Left renal cortex interstitium (tissue), 4 donors: ENCODE measurements at places on chromosomes 4 and X. TPM values are rescaled to one million over a fixed set of nuclear protein-coding genes. Genes with fewer than 3 reads are reported as not detected.

- no peak for DNase-seq
Observed at GRCh38 chr4:95984081-95984480, 144.2 kb downstream of the PDHA2 start.

DNA sequence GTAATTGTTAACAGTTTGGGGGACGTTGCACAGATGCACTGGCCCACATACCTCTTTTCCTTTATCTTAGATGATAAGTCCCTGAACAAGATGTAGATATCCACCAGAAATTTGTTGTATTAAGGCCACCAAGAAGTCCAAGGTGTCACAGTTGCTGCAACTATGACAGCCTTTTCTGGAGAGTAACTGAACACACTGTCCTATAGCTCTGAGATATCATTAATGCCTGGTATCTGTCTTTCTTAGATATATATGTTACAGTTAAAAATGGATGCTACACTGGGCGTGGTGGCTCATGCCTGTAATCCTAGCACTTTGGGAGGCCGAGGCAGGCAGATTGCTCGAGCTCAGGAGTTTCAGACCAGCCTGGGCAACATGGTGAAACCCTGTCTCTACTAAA, 77.8 kb upstream of the PRDX4 start:
- DNase-seq = no peak

GRCh38 chr4:94453391-94453963, 1.7 kb downstream of the PDLIM5 start:
- no peak for DNase-seq

GRCh38 chr4:108393890-108394472, 225.2 kb upstream of the LEF1 start:
- DNase-seq = no peak

DNA sequence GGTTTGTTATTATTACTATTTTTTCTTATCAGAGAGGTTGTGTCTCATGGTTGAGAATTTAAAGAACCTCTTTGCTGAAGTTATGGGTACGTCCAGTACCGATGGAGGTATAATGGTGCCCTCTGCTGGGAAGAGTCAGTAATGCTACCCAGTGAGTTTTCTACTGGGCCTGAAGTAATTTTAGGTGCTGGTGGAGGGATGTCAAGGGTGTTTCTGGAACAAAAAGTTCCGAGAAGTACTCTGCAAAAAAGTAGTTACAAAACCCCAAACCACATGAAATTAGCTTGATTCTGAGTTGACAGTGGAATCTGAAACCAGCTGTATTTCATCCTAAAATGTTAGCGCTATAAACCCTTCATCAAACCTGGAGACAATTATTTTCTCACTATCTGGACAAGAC, 102.5 kb upstream of the MID1 start:
- no peak for DNase-seq

GRCh38 chrX:97234471-97235081, 350.9 kb downstream of the RPA4 start:
- no peak for DNase-seq

DNA sequence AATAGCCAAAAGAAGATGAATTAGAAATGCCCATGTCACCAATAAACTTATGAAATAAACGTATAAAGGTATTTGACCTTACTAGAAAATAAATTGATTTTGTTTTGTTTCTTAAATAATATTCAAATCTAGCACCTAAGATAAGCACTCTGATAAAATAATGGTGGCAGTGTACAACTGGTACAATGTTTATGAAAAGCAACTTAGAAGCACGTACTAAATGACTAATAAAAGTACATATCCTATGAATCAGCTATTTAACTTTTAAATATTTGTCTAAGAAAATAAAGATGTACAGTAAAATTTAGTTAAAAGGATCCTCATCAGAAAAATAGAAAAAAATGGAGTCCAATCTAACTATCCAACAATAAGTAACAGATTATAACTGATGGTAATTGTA, 6.7 kb downstream of the MANBA start:
- DNase-seq = no peak

DNA sequence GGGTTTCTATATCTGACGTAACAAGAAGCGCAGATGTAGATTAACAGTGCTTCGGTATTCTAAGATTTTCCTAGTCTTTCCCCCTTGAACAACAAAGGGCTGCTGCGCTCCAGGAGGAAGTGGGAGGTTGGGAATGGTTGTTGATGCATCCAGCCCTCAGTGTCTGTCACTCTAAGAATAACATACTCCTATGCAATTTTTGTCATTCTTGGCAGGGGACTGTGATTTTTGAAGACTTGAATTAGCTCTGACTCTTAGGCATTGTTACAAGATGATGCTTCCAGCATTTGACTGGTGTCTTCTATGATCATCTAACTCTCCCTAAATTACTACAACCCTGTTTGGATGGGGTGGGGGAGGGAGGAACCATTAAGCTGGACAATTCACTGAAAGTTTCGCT, 394.2 kb downstream of the ARHGAP24 start:
- DNase-seq = peak; percentile 65

GRCh38 chr4:93355411-93355810, 473.1 kb upstream of the ATOH1 start:
- no peak for DNase-seq

DNA sequence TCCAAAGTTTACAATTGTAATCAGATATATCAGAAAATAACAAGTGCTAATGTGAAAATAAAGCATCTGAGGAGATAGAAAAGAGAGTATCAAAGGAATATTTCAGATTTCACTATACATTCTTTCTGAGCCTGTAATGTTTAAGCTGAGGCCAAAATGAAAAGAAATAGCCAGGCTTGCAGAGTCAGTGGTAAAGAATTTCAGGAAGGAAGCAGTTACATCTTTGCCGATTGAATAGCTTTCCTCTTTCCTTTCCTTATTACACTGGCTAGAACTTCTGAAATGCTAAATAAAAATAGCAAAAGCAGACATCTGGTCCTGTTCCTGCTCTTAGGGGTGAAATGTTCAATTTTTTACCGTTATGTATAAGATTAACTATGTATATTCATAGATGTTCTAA, 1441.6 kb upstream of the PCDH7 start:
- no peak for DNase-seq

DNA sequence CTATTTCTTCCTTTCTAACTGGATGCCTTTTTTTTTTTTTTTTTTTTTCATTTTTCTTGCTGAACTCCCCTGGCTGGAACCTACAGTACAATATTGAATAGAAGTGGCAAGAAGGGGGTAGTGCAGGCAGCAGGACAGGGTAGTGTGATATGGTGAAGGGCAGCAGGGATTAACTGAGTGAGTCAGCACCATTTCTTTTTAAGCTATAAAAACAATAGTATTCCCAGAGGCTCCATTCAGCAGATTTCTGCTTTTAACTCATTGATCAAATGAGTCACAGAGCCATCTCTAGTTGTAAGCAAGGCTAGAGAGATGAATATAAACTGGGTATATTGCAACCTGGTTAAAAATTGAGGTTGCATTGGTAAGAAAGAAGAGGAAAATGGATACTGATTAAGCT, 53.6 kb upstream of the SETD7 start:
- no peak for DNase-seq

GRCh38 chrX:153884590-153884989, 1.4 kb downstream of the L1CAM start:
- no peak for DNase-seq

DNA sequence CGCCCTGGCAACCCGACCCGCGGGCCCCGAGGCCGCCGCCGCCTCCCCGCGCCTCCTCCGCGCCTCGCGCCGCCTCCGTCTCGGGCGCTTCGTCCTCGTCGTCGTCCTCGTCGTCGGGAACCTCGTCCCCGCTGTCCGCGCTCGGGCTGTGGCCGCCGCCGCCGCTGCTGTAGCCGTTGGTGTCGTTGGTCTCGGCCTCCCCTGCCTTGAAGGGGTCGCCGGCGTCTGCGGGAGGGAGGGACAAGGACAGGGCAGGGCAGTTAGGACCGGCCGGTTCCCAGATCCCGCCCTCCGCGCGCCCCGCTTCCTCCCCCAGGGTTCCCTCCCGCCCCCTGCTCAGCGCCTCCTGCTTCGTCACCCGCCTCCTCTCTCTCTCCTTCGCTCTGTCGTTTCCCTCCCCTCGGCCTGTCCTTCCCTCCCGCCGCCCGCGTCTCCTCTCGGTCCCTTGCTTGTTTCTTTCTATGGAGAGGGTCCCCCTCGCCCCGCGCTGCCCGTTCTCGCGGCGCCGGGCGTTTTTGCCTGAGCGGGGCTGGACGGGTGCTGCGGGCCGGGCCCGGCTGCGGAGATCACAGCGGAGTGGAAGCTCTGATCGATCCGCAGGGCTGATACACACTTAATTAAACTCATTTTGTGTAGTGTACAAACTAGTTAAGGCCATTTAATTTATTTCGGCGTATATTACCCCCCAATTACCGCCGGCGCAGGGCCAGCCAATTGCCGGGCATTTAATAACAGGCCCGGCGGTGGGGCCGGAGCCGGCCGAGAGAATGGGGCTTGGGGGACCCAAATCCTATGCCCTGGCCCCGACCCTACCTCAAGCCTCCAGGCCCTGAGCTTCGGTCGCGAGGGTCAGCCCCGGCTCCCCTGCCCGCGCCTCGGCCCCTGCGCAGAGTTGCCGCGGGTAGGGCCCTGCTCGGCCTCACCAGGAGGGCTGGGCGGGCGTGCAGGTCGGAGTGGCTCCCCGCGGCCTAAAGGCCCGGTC, 2.4 kb downstream of the NKX1-1 start:
- DNase-seq = no peak

- DNase-seq = peak; percentile 61
Observed at GRCh38 chr4:154399259-154399974, 92.2 kb downstream of the DCHS2 start.

DNA sequence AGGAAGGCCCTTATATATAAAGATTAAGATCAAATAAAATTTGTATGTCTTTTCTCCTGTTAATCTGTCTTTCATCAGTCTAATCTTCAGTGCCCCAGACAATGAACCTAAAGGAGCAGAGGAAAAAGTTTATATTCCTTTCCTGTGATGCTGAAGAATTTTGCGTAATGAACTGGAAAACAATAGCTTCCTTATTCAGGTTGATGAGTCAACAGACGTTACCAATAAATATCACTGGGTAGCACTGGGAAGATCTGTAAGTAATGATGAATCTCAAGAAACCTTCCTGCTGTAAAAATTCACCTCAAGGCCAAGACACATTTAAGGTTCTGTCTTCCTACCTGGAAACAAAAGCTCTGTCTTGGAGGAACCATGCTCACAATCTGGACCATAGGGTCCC, 25.5 kb downstream of the CDKN2AIP start:
- no peak for DNase-seq

GRCh38 chr4:99991741-99992140, 41.7 kb upstream of the H2AZ1 start:
- no peak for DNase-seq

DNA sequence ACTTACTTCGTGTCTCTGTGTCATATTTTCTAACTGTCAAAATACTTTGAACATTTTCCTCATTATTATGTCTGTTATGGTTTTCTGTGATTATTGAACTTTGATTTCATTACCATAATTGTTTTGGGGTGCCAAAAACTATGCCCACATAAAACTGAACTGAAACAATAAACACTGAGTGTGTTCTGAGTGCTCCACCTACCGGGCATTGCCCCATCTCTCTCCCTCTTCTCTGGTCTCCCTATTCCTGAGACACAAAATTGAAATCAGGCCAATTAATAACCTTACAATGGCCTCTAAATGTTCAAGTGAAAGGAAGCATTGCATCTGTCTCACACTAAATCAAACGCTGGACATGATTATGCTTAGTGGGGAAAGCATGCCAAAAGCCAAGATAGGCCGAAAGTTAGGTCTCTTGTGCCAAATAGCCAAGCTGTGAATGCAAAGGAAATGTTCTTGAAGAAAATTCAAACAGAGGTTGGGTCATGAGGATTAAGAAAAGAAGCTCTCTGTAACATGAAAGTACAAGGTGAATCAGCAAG, 972.3 kb downstream of the PCDH7 start:
- no peak for DNase-seq

DNA sequence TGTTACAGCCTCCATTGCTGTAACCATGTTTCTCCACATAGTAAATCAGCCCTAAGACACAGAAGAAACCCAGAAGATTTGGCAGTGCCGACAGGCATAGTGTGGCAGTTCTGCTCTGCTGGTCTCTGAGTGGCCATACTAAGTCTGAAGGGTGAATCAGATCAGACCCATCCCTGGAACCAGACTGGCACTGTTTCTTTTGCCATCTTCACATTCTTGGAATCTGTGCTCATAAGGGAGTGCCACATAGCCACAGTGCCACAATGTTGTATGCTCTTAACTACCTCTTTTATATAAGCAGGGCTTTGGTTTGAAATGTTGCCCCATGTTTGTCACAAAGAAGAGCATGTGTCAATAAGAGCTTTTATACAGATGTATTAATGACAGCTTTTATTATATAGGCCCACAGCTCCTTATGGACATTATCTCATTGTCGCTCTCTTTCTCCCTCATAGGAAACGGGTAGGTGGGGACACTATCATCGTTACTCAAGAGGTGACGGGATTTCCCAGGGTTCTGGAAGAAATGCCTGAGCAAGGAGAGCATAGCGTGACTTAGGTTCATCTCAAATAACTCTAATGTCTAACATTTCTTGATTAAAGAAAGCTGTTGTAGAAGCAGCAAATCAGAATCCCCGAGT, 128.2 kb downstream of the CBR4 start:
- no peak for DNase-seq

- DNase-seq = no peak
Observed at GRCh38 chr4:37236165-37236564, 8.4 kb upstream of the NWD2 start.

- no peak for DNase-seq
Observed at GRCh38 chrX:11591723-11592346, 73.9 kb downstream of the ARHGAP6 start.

- no peak for DNase-seq
Observed at GRCh38 chrX:65671286-65671685, 3.8 kb downstream of the MSN start.

- no peak for DNase-seq
Observed at GRCh38 chr4:48483006-48483776, at the start of gene SLC10A4. SLC10A4 (plus strand) TSS chr4:48483343; CDS start chr4:48483562, 219 bp downstream.

Gene ZNF732
- 4.2 TPM for polyA plus RNA-seq

Gene LANCL3
- polyA plus RNA-seq = 0.18 TPM

Gene RHOXF2
- not detected for polyA plus RNA-seq

Gene MBNL3
- polyA plus RNA-seq = 31.1 TPM

Gene RAB41
- 1.0 TPM for polyA plus RNA-seq

Gene HSFX4
- polyA plus RNA-seq = 0.18 TPM

Gene IGSF1
- 24.5 TPM for polyA plus RNA-seq
